Stimulated activated CD4-positive, alpha-beta T cell treated with anti-CD3 and anti-CD28 coated beads, Interleukin-12 subunit alpha, Interleukin-12 subunit beta, amount 100 ng/mL, for 24 hours (primary cell): ENCODE measurements at places on chromosomes 12 and 14.
A peak's percentile ranks its signal among the peaks of the same experiment; 100 is the strongest.

DNA sequence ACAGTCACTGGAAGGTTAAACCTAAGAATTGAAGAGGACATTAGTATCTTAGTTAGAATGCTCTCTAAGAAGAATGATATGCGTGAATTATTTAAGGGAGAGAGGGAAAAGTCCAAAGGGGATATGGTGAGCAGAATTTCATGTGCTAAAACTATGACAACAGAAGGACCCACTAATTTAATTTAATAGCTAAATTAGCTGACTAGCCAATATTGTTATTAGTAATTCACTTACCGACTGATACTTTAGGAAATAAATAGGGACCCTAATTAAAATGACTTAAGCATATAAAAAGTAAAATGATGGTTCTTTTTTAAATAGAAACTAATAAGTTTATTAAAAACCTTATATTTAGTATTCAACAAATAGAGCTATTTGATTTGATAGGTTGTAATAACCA, 179.6 kb downstream of the RASSF9 start:
- no peak for DNase-seq

GRCh38 chr14:21498540-21499526, 12.3 kb downstream of the METTL3 start:
- no peak for DNase-seq

DNA sequence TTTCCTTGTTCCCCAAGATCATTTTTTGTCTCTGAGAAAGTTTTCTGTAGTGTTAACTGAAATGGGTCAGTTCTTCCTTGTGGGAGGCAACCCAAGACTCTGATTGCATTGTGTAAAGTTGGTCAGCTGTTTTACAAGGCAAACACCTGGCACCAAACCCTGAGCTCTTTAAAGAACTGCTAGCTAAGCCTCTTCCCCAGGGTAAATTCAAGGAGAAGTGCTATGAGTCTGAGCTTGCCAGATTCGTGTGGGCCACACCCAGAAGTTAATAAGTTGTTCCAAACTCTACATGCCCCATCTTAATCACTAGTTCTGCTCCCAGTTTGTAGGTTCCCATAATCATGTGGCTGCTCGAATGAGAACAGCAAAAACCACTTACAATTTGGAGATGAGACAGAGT, 214.5 kb downstream of the BTG1 start:
- DNase-seq = no peak

GRCh38 chr14:89641495-89642175, 224.6 kb upstream of the FOXN3 start:
- DNase-seq = no peak

DNA sequence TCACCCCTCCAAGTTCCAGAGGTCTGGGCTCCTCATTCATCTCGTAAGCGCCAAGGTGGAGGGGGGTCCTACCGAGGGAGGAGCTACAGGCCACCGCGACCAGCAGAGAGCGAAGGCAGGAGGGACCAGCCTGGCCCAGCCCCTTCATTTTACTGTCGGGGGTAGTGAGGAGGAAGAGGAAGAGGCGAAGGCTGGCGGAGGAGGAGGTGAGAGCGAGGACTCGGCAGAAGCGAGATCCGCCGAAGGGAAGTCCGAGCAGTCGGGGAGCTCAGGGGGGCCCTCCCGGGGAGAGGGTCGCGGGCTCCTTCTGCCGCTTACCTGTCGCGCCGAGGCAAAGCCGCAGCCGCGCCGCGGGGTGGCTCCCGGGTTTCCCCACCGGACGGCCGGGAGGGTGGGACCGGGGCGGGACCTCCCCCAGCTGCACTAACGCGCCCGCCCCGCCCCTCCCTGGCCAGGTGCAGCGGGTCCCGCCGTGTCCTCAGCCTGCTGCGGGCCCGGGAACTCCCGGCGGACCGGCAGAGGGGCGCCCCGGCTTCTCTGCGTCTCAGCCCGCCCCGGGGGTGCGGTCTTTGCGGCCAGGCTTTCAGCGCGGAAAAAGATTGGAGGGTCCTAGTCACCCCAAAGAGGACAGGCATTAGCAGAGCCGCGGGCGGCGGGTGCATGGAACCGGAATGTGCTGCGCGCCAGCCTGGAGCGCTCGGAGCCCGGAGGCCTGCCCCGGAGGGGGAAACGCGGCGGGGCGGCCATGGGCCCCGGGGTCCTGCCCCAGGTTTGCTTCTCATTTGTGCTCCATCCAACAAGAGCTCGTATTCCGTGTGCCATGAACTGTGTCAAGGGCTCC, at the start of gene GALNT6:
Gene GALNT6 (minus strand): TSS at position 124 of the 841 bp plus-strand sequence. CDS start 11,625 bp downstream, outside the sequence.
- peak; percentile 60 for DNase-seq

GRCh38 chr12:39354955-39355354, 88.0 kb downstream of the KIF21A start:
- DNase-seq = no peak

- DNase-seq = peak; percentile 73
Measured at GRCh38 chr12:32106517-32107358, at the start of gene BICD1. BICD1 (plus strand) TSS chr12:32106847; CDS start chr12:32107332, 485 bp downstream.

- DNase-seq = no peak
Measured at GRCh38 chr14:100539003-100539660, 48.1 kb downstream of the BEGAIN start.
